AG08395 (cell line): ENCODE measurements at places on chromosomes 1 and 21.
A peak's percentile ranks its signal among the peaks of the same experiment; 100 is the strongest.

- no peak for DNase-seq
Measured at GRCh38 chr1:55893155-55893554, 678.0 kb upstream of the USP24 start.

DNA sequence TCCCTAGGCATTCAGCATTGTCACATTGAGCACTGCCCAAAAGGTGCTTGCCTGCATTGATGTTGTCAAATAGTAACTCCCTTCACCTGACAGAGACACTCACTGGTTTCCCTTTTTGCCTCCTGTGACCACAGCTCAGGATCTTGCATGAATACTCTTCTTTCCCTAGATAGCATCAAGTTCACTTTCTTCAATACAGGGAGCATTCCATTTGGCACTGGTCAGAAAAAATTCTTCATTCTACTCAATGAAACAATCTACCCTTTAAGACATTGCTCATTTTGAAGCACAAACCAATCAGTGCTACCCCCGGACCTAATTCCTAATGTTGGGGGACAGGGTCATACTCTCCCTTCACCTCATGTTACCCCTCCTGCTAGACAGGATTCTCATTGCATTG is 319.0 kb upstream of the SNX7 start:
- DNase-seq: no peak

- DNase-seq: no peak
Measured at GRCh38 chr1:234760303-234760723, 150.3 kb upstream of the IRF2BP2 start.

DNA sequence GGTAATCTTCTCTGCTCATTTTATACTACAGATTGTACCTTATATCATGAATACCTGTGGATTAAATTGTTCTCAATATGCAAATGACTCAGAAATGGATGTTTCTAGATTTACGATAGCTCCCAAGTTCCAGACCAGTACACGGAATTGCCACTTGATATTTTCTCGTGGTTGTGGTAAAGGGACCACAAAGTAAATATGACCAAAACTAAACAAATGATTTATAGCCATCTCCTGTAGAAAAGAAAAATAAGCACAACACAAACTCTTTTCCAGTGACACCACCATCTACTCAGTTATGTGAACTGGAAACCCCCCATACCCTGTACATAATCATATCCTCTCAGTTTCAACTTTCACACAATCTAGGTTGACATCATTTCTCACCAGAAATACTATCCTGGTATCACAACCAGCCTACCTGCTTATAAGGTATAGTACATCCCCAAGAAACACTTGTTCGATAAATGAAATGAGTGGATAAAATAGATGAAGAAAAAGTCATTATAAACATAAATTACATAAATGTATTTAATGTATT is 172.3 kb downstream of the ADGRL4 start:
- DNase-seq: no peak

GRCh38 chr1:7898962-7899361 is 41.7 kb downstream of the TNFRSF9 start:
- no peak for DNase-seq

DNA sequence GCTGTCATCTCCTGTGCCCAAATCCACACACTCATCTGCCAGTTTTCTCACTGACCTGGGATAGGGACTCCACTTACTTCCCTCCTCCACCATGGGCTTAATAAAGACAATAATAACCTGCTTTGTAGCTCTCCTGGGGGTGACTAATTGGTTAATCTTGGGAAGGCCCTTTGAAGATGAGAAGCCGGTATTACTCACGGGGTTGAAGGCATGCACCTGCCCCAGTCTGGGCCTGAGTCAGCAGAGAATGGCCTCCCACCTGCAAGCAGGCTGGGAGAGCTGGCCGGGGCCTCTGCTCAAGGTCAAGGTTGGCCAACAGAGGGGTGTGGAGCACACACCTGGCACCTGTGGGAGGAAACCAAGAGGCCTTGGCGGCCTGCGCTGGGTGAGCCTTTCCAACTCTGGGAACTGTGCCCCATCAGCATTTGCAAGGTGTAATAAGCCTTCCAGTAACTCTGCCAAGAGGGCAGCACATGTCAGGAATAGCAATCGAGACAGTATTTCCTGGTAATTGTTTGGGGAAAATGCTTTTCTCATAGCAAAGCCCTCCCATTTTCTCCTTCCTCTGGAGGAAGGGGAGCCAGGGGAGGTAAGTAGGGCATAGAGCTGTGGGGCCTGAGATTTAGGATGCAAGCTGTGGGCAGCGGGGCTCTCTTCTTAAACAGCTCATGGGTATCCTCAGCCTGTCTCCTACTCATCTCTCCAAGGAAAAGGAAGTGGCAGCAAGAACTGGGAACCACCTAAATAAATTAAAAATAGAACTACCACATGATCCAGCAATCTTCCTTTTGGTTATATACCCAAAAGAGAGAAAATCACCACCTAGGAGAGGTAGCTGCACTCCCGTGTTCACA is 49.0 kb downstream of the TOMM20 start:
- DNase-seq: no peak

- DNase-seq: peak; percentile 94
Measured at GRCh38 chr1:8985915-8986813, 40.1 kb downstream of the SLC2A7 start.

GRCh38 chr1:82245345-82246014 is 444.7 kb downstream of the ADGRL2 start:
- DNase-seq: no peak

DNA sequence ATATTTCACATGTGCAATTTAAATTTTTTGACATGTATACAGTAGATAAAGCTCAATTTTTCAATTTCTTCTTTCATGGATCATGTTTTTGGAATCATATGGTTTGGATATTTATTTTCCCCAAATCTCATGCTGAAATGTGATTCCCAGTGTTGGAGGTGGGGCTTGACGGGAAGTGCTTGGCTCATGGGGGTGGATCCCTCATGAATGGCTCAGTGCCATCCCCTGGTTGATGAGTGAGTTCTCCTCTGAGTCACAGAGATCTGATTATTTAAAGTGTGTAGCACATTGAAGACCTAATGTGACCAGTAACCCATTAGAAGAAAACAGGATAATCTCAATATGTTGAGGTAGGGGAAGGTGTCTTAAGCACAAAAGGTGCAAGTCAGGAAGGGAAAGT is 9.1 kb upstream of the IFI16 start:
- peak; percentile 77 for DNase-seq

DNA sequence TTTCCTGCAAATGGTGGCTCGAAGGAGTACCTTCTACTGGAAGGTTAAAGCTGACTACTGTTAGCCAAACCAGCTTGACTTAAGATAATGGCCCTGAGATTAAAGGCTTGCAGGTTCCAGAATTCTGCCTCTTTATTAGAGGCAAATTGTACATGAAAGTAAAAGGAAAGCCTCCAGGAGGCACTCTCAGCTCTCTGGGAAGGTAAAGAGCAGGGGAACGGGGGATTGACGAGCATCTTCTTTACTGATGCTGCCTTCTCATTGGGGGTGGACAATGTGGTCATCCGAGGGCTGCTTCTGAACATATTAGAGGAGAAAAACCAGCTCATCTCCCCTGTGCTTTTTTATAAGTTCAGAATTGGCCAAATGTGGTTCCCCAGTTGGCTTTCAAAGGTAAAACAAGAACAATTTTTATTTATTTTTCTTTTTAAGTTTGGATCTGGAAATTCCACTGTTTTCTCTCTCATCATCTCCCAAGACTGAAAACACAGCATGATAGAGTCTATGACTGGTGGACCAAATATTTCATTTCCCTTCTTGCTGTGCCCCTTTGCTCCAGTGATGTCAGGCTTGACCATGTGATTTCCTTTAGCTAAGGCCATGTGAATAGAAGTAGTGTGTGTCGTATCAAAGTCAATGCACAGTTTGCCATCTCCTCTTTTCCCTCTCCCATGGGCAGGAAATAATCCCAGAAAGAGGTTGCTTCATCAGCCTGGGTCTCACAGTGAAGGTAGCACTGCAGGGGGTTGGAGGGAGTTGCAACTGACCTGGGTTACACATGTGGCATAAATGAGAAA is 292.7 kb downstream of the PRDM2 start:
- DNase-seq: peak; percentile 7

DNA sequence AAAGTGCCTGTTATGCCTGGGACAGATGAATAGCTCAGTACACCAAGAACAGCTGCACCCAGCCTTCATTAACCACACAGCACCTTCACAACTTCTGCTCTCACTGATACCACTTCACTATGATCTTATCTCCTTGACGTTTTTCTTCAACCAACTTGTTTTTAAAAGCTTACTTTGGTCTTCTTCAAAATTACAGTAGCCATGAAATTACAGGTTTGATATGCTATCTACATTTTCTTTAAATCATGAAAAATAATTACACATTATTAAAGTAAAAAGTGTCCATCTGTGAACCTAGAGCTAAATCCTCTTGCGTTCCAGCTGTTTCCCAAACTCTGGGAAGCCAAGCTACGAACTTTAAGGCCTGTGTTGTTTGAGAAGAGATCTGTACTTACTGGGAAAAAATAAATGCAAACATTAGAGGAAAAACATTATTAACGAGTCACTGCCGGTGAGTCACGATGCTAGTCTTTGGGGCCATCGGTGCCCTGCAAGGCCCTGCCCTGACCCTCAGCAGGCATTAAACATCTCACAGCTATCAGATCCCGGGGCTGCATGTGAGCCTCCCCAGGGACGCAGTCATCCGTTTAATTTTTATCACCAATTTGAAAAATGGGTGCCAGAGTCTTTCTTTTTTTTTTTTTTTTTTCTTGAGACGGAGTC is 56.3 kb upstream of the GPR153 start:
- DNase-seq: no peak

GRCh38 chr1:107132195-107132594 is 8.6 kb upstream of the NTNG1 start:
- DNase-seq: no peak

- no peak for DNase-seq
Measured at GRCh38 chr1:147840909-147841308, 61.7 kb upstream of the GJA8 start.

DNA sequence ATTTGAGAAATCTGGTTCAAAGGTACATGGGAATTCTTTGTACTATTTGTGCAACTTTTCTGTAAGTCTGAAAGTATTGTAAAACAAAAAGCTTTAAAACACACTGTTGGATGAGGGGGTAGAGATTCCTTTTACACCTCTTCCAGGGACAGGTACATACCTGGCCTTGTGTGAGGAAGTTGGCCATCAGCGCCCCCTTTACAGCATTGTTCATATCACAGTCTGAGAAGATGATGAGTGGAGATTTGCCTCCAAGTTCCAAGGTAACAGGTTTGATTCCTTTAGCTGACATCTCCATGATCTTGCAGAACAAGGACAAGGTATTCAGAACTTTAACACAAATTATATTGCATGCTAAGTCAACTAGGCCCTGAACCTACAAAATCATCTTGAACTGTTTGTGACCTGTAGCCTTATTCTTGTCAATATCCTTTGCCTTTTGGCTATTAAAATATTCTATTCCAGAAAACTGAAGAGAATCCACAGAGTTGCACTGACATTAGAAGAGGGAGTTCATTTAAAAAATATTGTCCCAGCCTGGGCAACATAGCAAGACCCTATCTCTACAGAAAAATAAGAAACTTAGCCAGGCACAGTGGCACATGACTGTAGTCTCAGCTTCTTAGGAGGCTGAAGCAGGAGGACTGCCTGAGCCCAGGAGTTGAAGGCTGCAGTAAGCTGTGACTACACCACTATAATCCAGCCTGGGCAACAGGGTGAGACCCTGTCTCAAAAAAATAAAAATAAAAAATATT is 18.9 kb downstream of the ALDH9A1 start:
- DNase-seq: no peak

- DNase-seq: no peak
Measured at GRCh38 chr1:192783791-192784190, 25.0 kb upstream of the RGS2 start.

GRCh38 chr1:182953826-182954225 is 860 bp upstream of the SHCBP1L start:
- no peak for DNase-seq

GRCh38 chr1:193634470-193634869 is 448.1 kb upstream of the B3GALT2 start:
- no peak for DNase-seq

GRCh38 chr1:84271441-84272151 is 29.9 kb upstream of the SAMD13 start:
- peak; percentile 28 for DNase-seq

GRCh38 chr21:44482581-44483287 is 27.4 kb downstream of the LRRC3 start:
- no peak for DNase-seq

DNA sequence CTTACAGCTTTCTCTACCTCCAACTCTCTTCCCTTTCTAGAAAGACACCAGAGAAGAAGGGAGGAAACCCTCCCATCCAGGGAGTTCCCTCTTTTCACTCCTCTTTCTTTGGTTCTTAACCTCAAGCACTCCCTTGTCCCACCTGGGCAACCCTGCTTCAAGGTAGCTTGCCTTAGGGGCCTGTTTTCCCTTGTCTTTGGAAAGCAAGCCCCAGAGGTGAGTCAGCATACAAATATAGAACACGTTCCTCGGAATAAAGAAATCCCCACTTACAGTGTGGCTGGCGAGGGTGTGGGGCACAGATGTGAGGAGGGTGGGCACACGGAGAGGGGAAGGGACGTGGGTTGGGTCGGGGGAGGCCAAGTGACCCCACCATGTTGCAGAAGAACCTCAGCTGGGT is 26.1 kb upstream of the KCNE2 start:
- DNase-seq: no peak
